ENCODE measurements at places on chromosomes 7 and 10.

DNA sequence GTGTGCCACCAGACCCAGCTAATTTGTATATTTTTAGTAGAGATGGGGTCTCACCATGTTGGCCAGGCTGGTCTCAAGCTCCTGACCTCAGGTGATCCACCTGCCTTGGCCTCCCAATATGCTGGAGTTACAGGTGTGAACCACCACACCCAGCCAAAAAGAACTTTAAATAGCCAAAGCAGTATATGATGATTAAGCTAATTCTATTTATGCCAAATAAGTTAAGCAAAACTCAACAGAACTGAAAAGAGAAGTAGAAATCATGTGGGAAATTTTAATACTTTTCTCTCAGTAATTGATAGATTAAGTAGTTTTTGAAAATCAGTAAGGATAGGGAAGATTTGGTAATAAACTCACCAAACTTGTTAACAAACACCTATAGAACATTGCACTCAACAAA is 24.5 kb upstream of the RHEB start:
- no peak for DNase-seq

DNA sequence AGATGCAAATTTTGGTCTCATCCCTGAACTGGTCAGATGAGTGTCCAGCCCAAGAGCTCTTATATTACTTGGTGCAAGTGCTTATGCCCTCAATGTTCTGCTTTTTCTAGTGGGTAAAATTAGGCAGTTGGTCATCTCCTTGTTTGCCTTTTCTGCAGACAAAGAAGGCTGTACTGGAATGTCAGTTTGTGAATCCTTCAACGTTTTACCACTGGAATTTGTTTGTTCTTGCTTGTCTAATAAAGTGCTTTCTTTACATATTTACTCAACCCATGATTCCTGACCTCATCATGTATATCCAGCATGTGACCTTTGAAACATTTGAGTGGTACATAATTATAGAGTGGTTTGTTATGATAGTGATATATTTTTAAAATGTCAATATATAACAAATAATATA is 232.2 kb upstream of the TEX47 start:
- DNase-seq = no peak

- no peak for DNase-seq
These were observed 5.1 kb downstream of the AOAH start for GRCh38 chr7:36719083-36719632.

- no peak for DNase-seq
These were observed 11.7 kb downstream of the SRPK2 start for GRCh38 chr7:105376908-105377533.

DNA sequence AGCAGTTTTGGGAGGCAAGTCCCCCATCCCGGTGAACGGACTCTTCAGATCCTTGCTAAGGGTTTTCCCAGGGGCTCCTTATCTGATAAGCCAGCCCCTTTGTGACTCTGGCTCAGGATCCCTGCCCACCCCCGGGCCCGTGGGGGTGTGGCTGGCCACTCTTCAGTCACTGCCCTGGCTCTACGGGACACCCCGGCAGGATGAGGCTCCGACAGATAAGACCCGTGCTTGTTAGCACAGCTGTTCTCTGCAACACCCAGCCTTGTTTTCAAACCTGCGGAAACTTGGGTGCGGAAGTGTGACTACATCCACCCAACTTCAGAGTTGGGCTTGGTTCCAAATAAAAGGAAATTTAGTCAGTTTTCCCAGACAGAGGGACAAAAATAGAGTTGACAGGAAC is 66.7 kb upstream of the PODXL start:
- no peak for DNase-seq
